ENCODE measurements at places on chromosomes 2 and 18.
A peak's percentile ranks its signal among the peaks of the same experiment; 100 is the strongest.

DNA sequence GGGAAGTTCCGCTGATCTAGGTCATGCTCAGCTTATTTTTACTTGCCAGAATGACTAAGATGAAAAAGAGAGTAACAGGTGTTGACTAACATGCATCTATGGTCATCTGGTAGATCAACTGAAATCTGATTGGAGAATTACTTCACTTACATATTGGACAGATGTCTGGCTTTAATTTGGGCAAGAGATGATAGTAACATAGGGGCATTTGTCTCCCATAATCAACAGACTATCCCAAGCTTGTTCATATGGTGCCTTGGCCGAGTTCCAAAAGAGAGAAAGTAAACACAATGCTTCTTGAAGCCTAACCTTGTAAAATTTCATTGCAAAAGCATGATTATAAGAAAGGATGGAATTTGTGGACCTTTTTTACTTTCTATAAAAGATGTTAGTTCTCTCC is 503.7 kb downstream of the ADCYAP1 start:
- no peak for DNase-seq

- DNase-seq: no peak
These were observed 87.2 kb upstream of the VRK2 start for GRCh38 chr2:57959390-57959789.

DNA sequence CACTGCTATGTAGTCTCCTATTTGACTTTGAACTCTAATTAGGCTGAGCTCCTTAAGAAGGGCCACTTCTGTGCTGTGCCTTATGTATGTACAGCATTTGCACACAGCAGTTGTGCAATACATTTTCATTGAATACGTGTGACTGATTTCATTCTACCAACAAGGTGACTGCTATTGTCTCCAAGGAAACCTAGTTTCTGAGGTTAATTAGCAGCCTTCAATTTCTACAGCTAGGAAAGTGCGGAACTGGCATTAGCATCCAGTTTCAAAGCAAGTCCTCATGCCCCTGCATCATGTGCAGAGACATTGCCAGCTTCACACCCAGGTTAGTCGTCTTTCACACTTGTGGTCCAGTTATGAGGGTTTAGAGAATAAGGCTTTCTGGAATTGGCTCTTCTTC is 58.6 kb downstream of the NCK2 start:
- no peak for DNase-seq

DNA sequence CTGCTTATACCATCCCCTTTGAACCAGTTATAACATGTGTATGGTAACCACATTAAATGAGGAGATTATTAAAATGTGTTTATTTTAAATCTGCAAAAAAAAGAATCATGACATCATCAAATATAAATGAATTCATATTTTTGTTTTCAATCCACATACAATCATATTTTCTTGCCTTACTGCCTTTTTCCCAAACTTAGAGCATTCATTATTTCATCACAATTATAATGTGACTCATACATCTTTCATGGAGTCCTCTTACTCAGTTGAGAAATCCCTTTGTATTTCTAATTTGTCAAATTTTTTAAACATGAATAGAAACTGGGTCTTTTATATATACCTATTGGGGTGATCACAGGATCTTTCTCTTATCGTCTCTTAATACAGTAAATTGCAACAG is 909.6 kb downstream of the DSC3 start:
- DNase-seq: no peak

DNA sequence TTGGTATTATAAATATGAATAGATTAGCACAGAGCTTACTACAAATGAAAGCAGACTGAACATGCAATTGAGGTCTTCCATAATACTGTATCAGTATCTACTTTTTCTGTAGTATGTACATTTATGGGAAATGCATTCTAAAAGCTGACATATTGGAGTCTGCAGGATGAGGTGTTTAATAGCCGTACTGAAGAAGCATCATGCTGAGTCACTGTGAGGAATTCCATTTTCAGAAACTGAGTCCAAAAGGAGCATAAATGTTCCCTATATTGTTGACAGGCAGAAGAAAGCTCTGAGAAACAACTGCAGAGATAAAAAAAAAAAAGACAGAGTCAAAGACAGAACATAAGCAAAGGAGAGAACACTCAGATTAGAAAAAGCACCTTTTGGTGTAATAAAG is 366.7 kb upstream of the SPHKAP start:
- DNase-seq: no peak

GRCh38 chr18:23718731-23719130 is 29.5 kb downstream of the LAMA3 start:
- no peak for DNase-seq

DNA sequence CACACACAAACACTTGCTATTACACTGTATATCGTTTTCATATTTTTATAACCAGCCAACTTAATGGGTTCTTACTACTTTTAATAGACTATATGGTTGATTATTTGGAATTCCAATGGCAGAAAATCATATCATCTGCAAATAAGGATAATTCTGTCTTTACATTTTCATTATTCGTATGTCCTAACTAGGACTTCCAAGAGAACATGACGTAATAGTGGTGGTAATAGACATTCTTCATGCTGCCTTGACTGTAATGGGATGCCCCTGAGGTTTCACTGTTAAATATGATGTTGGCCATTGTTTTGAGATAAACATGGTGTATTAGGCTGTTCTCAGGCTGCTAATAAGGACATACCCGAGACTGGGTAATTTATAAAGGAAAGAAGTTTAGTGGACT is 45.2 kb downstream of the DYNAP start:
- no peak for DNase-seq

GRCh38 chr2:12791906-12792305 is 75.2 kb downstream of the TRIB2 start:
- DNase-seq: no peak

- peak; percentile 89 for DNase-seq
These were observed 38.2 kb upstream of the LYPD6B start for GRCh38 chr2:149000158-149000938.

Measured in osteoblast (primary cell).